ENCODE measurements at places on chromosomes 7 and 10. TPM values are rescaled to one million over a fixed set of nuclear protein-coding genes. Genes with fewer than 3 reads are reported as not detected.

The PRLHR gene
- not detected for total RNA-seq

The ACTR3C gene
- total RNA-seq, result 1.8 TPM

DNA sequence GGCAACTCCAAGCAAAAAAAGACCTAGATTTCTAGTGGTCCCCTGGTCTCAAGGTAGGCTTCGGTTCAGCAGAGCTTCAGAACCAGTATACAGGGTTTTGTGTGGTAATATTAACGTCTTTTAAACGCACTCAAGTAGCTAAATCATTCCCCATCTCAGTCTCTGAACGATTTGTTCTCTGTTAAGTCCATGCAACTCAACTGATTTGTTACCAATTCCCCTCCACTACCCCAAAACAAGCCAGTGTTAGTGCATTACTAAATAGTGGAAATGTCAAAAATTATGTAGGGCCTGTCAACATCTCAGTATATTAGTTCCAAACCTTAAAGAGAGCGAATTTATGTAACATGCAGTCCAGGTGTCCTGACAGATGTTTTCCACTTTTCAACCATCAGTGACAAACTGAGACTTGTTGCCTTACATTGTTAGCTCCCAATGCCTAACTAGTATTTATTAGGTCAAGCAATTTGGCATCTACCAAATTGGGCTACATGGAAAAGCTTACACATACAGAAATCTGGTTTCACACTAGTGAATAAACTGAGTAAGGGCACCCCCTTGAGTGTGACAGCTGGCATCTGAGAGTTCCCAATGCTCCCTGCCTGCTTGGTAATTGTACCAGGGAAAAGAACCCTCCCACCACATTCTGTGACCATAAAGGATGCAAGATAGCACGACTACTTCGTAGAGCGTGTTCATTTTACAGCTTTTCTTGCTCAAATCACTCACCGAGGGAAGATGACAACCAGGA lies 12.2 kb downstream of the HNRNPA2B1 start:
- no peaks in the 10 kb centered on the region for H3K27me3 ChIP-seq
- H3K36me3 ChIP-seq, result peaks cover 69% of the 10 kb centered on the region
- H3K4me1 ChIP-seq, result no peaks in the 10 kb centered on the region
- H3K4me3 ChIP-seq, result no peak overlapping the region
- no peak overlapping the region for H3K27ac ChIP-seq
- no peak for DNase-seq

GRCh38 chr10:101839002-101839401 lies 4.6 kb downstream of the KCNIP2 start:
- H3K27ac ChIP-seq, result no peak overlapping the region
- H3K4me3 ChIP-seq, result no peak overlapping the region
- no peaks in the 10 kb centered on the region for H3K27me3 ChIP-seq
- peak; percentile 51 for DNase-seq
- H3K4me1 ChIP-seq, result peaks cover 10% of the 10 kb centered on the region

The KCND2 gene
- 9.4 TPM for total RNA-seq

The CHCHD2 gene
- 202 TPM for total RNA-seq

The NPC1L1 gene
- total RNA-seq, result not detected

- DNase-seq, result no peak
- H3K4me1 ChIP-seq, result peaks cover 7% of the 10 kb centered on the region
- H3K27me3 ChIP-seq, result no peaks in the 10 kb centered on the region
- no peaks in the 10 kb centered on the region for H3K36me3 ChIP-seq
- no peak overlapping the region for H3K27ac ChIP-seq
- no peak overlapping the region for H3K4me3 ChIP-seq
Observed at GRCh38 chr10:43796781-43797180, 148.1 kb upstream of the ZNF32 start.

The KCP gene
- total RNA-seq, result 1.1 TPM

DNA sequence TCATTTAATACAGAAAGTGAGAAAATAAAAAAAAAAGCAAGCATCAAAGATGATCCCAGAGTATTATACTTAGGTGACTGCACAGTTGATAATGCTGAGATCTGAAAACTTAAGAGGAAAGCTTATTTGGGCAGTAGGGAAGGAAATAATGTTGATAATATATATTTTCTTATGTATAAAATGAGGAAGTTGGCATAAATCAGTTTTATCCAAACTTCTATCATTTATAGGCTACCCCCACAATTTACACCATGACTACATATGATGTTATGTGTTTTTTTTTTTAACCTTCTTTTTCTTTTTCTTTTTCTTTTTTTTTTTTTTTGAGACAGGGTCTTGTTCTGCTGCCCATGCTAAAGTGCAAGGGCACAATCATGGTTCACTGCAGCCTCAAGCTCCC lies 108.2 kb upstream of the PLXDC2 start:
- no peaks in the 10 kb centered on the region for H3K36me3 ChIP-seq
- peaks cover 10% of the 10 kb centered on the region for H3K4me1 ChIP-seq
- no peak for DNase-seq
- H3K27ac ChIP-seq, result no peak overlapping the region
- no peaks in the 10 kb centered on the region for H3K27me3 ChIP-seq

DNA sequence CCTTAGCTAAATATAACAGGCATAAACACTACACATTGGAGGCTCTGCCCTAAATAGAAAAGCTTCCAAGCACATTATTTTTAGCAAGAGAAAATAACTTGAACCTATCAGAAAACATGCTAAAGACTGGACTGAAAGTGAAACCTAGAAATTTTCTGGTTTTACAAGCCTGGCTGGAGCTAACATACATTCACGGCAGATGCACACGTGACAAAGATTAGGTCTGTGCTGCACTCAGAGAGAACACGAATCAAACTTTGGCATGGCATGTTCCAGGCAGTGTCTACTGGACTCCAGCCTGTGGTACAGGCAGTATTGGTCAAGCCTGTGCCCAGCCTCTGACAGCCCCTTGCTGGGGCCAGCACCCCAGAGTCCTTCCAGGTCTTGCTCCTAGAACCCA lies 94.1 kb upstream of the PCBD1 start:
- H3K27me3 ChIP-seq, result peaks cover 10% of the 10 kb centered on the region
- no peaks in the 10 kb centered on the region for H3K4me1 ChIP-seq
- no peaks in the 10 kb centered on the region for H3K36me3 ChIP-seq
- no peak for DNase-seq
- H3K27ac ChIP-seq, result no peak overlapping the region

DNA sequence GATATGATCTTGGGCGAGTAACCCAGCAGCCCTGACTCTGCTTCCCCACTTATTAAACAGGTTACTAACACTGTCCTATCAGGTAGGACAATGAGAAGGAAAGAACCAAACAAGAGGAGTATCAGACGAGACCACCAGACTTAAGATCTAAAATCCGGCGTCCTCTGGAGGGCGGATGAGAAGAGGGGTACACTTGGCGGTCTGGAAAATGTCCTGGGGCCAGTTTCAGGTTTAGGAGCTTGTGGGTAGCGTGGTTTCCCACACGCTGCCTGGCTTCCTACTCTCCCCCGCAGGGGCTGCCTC lies 635 bp downstream of the ZNF32 start:
- no peaks in the 10 kb centered on the region for H3K27me3 ChIP-seq
- peak overlapping the region; percentile 85 for H3K4me3 ChIP-seq
- H3K36me3 ChIP-seq, result peaks cover 36% of the 10 kb centered on the region
- no peak for DNase-seq

The MYO1G gene
- total RNA-seq, result 0.29 TPM

- no peaks in the 10 kb centered on the region for H3K27me3 ChIP-seq
- H3K36me3 ChIP-seq, result peaks cover 5% of the 10 kb centered on the region
- H3K27ac ChIP-seq, result peak overlapping the region; percentile 98
- peak overlapping the region; percentile 93 for H3K4me3 ChIP-seq
- peak; percentile 93 for DNase-seq
Observed at GRCh38 chr10:50622706-50623662, 772 bp downstream of the SGMS1 start.

GRCh38 chr7:134298902-134299683 lies 17.6 kb downstream of the SLC35B4 start:
- no peak for DNase-seq
- H3K27me3 ChIP-seq, result no peaks in the 10 kb centered on the region
- H3K4me1 ChIP-seq, result no peaks in the 10 kb centered on the region
- no peak overlapping the region for H3K4me3 ChIP-seq

- H3K36me3 ChIP-seq, result no peaks in the 10 kb centered on the region
- H3K27me3 ChIP-seq, result no peaks in the 10 kb centered on the region
- peak overlapping the region; percentile 58 for H3K27ac ChIP-seq
- H3K4me1 ChIP-seq, result peaks cover 35% of the 10 kb centered on the region
- H3K4me3 ChIP-seq, result no peak overlapping the region
- no peak for DNase-seq
Observed at GRCh38 chr10:33136271-33136670, 178.2 kb upstream of the ITGB1 start.

The TRPV6 gene
- not detected for total RNA-seq

The ARMC10 gene
- 34.4 TPM for total RNA-seq

DNA sequence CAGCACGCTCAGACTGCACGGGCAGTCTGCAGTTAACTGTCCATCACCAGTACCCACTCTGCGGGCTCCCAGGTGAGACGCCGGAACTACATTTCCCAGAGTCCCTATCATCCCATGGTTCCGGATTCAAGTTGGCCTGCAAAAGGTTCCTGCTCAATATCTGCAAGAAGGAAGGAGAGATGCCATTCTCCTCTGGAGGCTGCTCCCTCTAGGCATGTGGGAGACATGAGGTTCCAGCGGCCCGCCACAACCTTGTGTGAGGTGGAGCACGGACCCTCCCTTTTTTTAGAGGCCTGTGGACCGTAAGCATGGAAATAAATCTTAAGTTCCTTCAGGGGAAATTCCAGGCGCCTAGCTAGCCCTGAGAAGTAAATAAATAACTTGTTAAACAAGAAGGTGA lies 29.7 kb downstream of the NUP42 start:
- H3K36me3 ChIP-seq, result no peaks in the 10 kb centered on the region
- H3K27ac ChIP-seq, result no peak overlapping the region
- no peak overlapping the region for H3K4me3 ChIP-seq
- H3K4me1 ChIP-seq, result no peaks in the 10 kb centered on the region

DNA sequence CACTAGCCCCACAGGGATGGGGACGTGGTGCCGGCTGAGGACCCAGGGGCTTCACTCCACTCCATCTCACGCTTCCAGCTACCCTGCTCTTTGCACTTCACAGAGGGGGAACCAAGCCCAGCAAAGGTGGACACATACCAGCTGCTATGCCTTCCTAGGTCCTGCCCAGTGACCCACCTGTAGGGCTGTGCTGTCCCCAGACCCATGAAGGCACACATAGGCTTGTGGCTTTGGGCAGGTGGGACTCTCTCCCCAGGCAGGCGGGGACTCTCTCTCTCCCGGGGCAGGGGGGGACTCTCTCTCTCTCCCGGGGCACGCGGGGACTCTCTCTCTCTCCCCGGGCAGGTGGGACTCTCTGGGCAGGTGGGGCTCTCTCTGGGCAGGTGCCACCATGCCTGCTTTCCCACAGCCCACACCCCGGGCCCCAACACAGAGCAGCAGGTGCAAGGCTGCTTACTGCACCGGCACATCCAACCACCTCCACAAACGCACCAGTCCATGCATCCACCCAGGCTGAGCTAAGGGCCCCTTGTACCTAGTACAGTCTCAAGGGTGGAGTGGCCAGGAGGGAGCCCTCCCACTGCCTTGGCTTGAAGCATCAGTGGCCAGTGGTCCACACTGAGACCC lies 13.8 kb upstream of the GPR146 start:
- H3K4me3 ChIP-seq, result no peak overlapping the region
- H3K36me3 ChIP-seq, result peaks cover 13% of the 10 kb centered on the region
- no peak overlapping the region for H3K27ac ChIP-seq
- H3K4me1 ChIP-seq, result peaks cover 5% of the 10 kb centered on the region
- peak; percentile 79 for DNase-seq
- no peaks in the 10 kb centered on the region for H3K27me3 ChIP-seq

The NUTM2E gene
- not detected for total RNA-seq

DNA sequence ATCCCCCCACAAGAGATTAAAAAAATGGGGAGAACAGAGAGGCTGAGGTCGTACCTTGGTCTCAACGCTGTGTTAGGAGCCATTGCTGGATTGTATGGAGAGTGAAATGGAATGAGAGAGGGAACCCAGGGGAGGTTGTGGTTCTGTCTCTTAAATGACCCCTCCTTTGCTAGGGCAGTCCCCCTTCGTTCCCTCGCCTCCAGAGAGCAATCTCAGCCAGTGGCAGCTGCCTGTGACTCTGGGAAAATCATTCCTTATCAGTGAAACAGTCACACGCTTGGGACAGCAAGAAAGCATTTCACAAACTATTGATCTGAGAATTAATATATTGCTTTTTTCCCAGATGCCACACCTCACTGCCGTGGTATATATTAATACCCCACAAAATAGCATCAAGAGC lies 12.0 kb upstream of the CARD11 start:
- DNase-seq, result no peak
- peaks cover 11% of the 10 kb centered on the region for H3K27me3 ChIP-seq
- H3K27ac ChIP-seq, result no peak overlapping the region
- H3K4me1 ChIP-seq, result no peaks in the 10 kb centered on the region
- H3K4me3 ChIP-seq, result no peak overlapping the region

The TRIM73 gene
- 0.36 TPM for total RNA-seq

DNA sequence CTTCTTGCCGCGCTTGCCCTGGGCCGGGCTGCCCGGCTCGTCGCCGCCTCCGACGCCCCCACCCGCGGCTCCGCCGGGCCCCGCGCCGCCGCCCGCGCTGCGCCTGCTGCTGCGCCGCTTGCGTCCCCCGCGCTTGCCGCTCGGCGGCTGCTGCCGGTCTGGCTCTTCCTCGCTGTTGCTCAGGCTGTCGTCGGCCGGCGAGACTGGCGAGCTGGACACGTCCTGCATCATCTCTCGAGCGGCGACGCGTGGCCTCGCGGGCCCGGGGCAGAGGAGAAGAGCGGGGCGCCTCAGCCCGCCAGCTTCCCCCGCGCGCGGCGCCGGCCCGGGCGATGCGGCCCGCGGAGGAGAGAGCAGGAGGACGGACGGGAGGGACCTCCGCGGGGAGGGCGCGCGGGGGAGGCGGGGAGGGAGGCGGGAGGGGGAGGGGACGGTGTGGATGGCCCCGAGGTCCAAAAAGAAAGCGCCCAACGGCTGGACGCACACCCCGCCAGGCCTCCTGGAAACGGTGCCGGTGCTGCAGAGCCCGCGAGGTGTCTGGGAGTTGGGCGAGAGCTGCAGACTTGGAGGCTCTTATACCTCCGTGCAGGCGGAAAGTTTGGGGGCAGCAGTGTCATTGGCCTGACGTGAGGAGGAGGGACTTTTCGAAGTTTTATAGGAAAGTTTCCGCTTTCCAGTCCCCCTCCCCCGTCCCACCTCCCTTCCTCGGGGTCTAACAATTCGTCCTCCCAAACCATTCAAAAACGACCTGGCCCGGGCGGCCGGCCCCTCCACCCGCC lies at the start of gene TWIST1:
TSS of gene TWIST1 (minus strand) at position 546 of the 779 bp plus-strand sequence. CDS start at position 231, 315 bp downstream.
- DNase-seq, result peak; percentile 97
- H3K27ac ChIP-seq, result peak within 1 kb of the TSS; percentile 80
- H3K4me3 ChIP-seq, result peak within 1 kb of the TSS; percentile 95
- peaks cover 29% of the 10 kb centered on the region for H3K4me1 ChIP-seq

DNA sequence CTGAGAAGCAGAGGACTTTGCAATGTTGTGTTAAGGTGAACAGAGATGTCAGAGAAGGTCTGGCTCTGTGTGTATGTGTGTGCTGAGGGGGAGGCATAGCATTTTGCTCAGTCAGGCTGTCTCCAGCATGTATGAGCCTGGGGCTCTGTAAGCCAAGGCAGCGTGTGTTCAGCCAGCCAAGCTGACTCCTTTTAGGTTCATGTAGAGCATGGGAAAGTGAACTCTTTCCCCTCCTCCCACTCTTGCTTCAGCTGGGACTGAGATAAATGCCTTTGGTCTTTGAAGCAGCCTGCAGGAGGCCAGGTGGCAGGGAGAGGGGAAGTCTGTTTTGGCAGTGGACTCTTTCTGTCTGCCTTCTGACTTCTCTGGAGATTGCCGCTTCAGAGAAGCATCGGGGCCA lies 3.8 kb downstream of the SFXN2 start:
- H3K4me1 ChIP-seq, result peaks cover 5% of the 10 kb centered on the region
- H3K4me3 ChIP-seq, result no peak overlapping the region
- no peak overlapping the region for H3K27ac ChIP-seq
- no peaks in the 10 kb centered on the region for H3K27me3 ChIP-seq
- H3K36me3 ChIP-seq, result no peaks in the 10 kb centered on the region

Data from osteoblast (primary cell).